NCI-H2171 (cell line): ENCODE measurements at places on chromosomes 2 and 18.

DNA sequence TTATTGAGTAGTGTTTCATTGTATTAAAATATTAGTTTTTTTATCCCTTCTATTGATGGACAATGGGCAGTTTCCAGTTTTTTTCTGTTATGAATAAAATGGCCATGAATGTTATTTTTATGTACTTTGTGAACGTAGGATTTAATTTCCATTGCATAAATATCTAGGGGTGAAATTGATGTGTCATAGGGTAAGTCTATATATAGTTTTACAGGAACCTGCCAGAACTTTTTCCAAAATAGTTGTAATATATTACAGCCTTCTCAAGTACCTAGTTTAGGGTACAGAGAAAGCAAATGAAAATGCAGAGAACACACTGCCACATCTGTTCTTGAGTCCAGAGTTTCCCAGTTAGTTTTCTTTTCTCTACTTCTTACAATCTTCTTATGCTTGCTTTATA, 378.6 kb downstream of the MEIS1 start:
- no peak for DNase-seq

- peak; percentile 7 for DNase-seq
These were observed 195.2 kb downstream of the SLC8A1 start for GRCh38 chr2:40256649-40257048.

- no peak for DNase-seq
These were observed 63.5 kb downstream of the TBC1D8 start for GRCh38 chr2:101087638-101088037.

GRCh38 chr2:215396595-215397313, 39.1 kb downstream of the FN1 start:
- no peak for DNase-seq

- DNase-seq: no peak
These were observed 55.0 kb downstream of the KCNG2 start for GRCh38 chr18:79852561-79853302.

DNA sequence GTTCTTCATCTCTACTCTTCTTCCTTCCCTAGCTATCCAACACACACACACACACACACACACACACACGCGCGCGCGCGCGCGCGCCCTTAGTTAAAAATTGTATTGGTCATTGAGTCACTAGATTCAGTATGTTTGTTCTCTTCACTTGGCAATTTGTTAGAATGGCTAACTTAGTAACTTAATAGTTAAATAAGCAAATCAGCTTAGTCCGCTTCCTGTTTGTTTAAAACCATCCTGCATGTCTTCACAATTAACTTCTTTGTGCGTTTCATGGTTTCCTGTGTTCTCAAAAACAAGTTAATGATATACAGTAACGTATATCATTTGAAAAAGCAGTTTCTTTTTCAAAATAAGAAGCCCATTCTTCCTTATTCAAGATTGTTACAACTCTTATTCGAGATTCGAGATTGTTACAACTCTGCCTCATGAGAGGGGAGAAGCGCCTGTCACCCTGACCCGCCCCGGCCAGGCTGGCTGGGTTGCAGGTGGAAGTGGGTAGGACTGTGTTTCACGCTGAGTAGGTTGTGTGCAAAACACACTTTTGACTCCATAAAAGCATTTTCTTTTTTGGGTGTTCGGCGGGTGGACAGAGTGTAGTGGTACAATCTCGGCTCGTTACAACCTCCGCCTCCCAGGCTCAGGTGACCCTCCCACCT, 9.5 kb upstream of the CNNM3 start:
- no peak for DNase-seq

- DNase-seq: no peak
These were observed 143.0 kb downstream of the AQP4 start for GRCh38 chr18:26722565-26722931.

DNA sequence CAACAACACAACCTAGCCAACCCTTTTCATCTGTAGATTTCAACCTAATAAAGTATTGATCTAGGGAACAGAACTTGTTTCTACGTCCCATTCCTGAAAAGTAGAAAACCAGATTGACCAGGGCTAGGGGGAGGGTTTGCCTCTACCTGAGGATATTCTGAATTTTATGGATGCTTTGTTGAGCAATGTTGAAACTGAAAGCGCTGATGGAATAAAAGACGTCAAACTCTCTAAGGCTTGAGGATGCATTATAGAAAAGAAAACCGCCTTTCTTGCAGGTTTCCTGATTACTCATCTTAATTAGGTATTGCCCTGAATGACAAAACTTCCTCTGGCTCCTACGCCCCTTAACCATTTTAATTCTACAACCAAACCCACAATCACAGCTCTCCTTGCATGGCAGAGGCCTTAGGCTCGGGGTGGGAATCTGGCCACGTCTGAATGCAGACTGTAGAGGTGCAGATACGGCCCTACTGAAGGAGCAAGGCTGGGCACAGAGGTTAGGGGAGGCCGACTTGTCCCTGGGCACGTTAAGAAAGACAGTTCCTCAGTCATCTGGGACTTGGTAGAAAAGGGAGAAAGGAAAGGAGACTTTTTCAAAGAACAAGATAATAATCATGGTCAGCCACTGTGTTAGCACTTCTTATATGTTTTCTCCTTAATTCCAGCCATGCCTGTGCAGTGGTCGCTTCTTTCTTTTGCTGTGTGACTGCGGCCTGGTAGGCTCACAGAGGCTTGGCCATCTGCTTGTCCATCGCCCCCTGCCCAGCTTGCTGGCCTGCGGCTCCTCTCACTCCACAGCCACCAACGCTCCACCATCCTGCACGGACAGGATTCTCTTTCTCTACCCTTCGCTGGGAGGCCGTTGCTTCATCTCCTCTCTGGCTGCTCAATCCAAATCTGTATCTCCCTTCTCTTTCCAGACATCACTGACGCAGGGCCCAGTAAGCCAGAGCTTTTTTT, 209.5 kb downstream of the VAPA start:
- no peak for DNase-seq

- DNase-seq: no peak
These were observed 33.9 kb upstream of the DARS1 start for GRCh38 chr2:136019306-136019705.

DNA sequence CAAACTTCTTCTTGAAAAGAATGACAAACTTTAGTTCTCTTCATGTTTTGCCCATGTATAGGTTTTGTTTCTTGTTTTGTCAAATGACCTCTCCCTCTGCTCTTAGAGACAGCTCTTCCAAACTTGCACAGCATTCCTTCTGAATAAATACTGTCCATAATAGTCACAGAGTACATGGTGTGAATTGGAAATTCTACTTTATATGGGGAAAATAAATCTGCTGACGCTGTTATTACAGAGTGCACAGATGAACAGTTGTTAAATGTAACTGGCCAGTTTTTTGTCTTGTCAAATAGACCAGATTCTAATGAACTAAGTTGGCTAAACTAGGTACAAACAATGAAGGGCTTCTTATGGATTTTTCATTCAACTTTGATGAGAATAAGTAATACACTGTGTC, 115.8 kb upstream of the DTNA start:
- no peak for DNase-seq

DNA sequence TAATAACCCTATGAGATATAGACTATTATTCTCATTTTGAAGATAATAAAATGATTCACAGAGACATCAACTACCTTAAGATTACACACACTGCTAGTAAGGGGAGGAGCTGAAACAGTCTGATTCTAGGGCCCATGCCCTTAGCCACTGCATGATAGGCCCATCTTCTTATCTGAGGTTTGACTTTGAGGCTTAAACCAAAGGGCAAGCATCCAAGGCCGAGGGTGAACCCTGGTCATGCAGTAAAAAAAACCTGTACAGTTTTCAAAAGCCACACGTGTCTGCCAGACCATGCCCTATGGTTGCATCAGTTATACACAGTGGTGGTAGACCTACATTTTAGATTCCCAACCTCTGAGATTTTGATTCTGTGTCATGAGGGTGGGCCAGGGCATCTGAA, 44.8 kb downstream of the POLE4 start:
- no peak for DNase-seq

GRCh38 chr18:32707147-32707546, 65.7 kb downstream of the KLHL14 start:
- no peak for DNase-seq

- DNase-seq: no peak
These were observed 239.1 kb downstream of the ASXL3 start for GRCh38 chr18:33817096-33817495.

- no peak for DNase-seq
These were observed 65.9 kb downstream of the C1D start for GRCh38 chr2:67996772-67997527.

DNA sequence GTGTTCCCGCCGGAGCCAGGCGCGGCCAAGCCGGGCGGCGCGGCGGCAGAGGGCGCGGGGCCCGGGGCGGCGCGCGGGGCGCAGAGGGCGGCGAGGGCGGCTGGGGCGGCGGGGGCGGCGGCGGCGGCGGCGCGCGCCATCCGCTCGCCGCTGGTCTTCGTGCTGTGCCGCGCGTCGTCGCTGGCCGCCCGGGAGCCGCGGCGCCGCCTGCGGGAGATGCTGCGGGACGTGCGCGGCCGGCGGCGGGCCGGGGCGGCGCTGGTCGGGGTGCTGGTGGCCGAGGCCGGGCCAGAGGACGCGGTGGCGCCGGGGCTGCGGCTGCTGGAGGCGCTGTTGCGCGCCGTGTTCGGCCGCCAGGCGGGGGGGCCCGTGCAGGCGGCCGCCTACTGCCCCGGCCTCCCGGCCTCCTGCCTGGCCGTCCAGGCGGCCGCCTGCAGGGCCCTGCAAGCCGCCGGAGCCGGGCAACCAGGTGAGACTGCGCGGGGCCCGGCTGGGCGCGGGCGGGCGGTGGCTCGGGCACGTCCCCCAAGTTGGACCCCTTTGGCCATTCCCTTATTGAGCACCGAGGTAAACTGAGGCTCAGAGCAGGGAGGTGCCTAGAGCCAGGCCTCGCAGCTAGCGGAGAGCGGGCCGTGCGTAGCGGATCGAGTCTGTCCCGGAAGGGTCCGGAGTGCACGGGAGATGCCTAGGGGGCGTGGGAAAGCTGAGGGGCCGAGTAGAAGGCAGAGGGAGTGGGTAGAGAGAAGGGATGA, 584 bp downstream of the C2orf72 start:
- DNase-seq: no peak

DNA sequence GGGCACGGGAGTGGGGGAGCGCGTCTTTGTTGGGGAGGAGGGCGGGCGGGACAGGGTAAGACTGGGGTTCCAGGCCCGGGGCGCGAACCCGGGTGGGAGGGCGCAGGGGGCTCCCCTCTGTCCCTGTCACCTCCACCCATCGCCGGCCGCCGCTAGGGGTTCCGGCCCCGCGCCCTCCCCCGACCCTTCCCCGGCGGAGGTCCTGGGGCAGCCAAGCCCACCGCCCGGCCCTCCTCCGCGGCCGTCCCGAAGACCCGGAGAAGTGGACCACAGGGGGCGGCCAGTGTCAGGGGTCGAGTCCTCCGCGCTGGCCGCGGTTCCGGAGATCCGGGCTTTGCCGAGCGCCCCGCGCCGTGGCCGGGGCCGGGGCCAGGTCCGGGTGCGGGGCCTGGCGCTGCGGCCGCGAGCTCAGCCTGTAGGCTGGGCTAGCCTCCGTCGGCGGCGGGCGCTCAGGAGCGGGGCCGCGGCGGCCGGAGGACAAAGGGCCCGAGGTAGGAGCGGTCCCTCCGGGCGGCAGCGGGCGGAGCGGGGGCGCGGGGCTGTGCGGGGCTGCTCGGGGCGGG, 16.6 kb upstream of the E2F6 start:
- no peak for DNase-seq

DNA sequence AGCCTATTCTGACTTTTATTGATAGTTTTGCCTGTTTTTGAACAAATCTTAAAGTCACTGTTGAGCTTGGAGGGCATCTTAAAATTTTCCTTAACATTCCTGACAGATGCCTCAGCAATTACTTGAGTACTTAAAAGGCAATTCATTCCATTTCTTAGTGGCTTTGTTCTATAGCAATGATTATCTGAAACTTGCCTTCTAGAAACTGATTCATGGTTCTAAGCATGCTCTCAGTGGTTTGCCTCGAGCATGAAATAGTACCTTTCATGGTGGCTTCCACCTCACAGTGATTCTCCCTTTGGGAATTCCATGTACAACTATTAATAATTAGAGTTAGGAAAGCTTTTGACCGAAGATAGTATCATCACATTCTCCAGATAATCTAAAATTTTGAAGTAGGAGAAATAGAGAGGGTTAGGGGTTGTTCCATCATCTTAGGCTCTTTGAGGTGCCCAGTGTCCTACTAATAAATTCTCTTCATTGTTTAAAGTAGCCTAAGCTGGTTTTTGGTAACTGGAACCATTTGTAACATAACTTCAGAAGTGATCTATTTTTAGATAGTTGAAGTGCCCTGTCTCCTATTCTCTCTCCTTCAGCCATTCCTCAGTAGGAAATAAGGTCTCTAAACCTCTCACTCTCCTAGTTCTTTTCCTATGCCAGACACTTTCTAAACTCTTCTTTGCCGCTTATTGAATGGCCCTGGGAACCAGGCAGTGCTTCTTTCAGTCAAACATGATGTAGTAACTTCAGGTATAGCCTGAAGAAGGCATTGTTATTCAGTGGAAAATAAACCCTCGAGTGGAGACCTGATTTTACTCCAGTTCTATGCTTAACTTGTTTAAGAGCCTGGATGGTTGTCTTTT, 156.1 kb downstream of the HAUS1 start:
- DNase-seq: no peak

DNA sequence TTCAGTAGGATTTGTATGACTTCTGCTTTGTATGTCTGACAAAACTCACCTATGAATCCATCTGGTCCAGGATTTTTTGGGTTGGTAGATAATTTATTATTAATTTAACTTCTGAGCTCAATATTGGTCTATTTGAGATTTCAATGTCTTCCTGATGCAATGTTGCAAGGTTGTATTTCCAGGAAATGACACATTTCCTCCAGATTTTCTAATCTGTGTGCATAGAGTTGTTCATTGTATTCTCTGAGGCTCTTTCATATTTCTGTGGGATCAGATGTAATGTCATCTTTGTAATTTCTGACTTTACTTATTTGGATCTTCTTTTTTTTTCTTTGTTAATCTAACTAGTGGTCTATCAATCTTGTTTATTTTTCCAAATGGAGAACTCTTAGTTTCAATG, 584.7 kb upstream of the SETBP1 start:
- DNase-seq: no peak

DNA sequence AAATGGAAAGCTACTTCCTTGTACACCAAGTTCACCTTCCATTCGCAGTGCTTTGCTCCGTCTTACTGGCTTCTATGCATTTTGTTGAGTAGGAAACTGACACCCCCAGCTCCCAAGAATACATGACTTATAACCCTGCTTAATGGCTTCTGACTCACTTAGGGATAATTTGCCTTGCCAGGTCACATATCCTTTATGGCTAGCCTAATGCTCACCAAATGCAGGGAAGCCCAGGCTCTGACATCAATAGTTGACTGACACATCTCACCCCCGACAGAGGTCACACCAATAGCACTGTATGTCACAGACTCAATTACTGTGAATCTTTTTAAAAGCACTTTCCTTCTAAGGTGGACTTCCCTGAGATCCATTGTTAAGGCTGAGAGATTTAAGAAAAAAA, 147.2 kb downstream of the DTNA start:
- DNase-seq: no peak
